ENCODE measurements at places on chromosomes 5 and 9.

GRCh38 chr5:141691286-141691866, 9.3 kb upstream of the ARAP3 start:
- no peak for DNase-seq

DNA sequence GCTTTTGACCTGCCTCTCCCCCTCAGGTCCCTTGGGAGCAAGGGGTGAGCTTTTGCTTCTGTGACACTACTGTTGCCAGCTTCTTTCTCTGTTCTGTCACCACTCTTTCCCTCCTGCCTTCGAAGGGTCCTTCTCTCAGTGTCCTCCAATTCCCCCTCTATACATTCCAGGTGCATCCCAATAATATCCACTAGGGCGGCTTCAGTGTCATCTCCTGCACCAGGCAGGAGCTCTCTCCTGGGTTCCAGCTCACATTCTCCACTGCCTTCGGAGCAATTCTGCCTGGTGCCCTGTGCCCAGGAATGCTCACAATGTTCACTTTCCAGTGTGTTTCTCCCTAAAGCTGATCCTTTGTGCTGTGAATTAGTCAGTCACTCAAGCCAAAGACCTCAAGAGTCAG, 83.9 kb upstream of the CXCL14 start:
- DNase-seq = no peak

DNA sequence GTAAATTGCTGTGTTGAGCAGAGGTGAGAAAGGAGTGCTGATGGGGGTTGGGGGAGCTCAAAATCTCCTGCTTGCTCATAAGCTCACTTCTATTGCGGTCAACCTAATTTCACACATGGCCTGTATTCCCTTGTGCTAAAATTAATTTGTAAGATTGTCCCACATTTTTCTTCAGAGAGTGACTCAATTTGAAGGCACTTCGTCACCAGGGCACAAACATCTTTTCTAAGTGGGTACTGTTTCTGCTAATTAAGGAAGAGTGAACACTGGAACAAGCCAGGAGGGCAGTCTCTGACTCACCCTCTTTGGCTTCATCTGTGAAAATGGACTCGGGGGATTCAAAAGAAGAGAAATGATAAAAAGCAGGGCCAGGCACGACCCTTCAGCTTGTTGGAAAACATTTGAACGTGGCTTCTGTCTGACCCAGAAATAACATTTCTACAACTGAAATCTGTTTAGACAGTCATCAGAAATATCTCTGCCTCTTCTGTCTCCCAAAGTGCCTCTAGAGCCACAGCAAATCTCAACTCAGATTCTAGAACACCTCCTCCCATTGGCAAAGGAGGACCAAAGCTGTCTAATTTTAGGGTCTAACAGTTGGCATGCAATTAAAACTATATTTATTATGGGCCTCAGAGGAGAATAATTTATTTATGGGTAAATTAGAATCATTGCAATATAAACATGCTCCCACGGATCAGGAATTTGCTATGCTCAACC, 49.8 kb downstream of the FEM1C start:
- no peak for DNase-seq

DNA sequence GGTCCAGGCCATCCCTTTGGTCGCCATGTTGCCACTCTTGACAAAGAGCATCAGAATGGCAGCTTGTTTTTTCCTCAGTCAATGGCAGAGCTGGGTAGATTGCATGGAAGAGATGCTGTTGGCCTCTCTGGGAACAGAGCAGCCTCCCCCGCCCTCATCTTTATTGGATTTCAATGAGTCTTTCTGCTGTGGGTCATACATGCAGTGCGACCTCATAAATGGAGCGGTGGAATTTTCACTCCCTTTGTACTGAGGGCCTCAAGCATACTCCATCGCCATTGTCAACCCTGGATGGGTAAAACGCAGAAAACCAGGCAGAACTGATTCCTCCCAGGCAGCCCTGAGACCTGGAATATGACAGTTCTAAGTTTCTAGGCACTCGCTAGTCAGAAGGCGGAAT, 71.8 kb downstream of the ZNF618 start:
- DNase-seq = no peak

DNA sequence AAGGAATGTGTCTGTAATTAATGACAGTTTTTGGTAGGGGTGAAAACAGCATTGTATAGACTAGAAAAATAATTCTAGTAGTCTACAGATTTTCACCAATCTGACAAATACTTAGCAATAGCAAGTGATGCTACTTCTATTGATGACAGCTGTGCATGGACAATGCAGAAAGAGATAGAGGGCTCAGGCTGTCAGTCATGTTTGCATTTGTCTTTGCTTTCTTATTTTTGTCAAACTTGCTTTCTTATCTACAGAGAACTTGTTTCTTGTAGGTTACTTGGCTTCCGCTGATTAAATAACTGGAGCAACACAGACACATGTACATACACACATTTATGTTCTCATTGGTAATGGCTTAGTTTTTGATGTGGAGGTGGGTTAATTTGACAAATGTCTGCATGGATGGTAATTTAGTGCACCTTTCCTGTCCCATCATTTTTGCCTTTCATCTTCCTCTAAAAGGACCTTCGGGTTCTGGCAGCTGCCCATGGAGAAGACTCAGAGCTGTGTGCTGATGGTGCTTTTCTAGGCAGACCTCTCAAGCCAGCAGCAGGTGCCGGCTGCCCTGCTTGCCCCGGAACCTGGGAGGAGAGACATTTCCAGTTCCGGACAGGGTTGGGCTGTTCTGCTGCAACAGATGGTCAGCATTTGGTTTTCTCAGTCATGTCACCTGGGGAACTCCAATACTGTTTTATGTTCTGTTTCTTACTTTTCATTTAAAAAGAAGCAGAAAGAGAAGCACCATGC, 28.8 kb downstream of the CAMK4 start:
- DNase-seq = no peak

GRCh38 chr5:16081376-16081955, 98.1 kb downstream of the MARCHF11 start:
- DNase-seq = no peak

GRCh38 chr9:137084526-137084925, 2.3 kb upstream of the MAN1B1 start:
- DNase-seq = no peak

- DNase-seq = no peak
Measured at GRCh38 chr5:142817949-142818431, 47.8 kb downstream of the ARHGAP26 start.

- DNase-seq = no peak
Measured at GRCh38 chr5:149358294-149358651, 427 bp downstream of the PCYOX1L start.

DNA sequence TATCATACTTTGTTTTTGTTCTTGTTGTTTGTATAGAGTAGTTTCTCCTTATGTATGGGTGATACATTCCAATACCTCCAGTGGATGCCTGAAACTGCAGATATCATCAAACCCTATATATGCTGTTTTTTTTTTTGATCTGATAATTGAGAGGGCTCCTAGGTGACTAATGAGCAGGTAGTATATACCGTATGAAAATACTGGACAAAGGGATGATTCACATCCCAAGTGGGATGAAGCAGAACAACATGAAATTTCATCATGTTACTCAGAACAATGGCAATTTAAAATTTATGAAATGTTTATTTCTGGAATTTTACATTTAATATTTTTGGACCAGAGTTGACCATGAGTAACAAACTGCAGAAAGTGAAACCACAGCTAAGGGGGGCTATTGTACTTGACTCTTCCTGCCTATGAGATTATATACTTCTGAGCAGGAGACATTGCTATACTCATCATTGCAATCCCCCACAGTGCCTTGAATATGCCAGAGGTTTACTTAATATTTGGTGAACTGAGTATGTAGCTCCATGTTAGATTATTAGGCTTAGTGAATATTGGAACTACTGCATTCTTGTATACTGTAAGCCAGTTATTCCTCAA, 258.7 kb upstream of the FBXL7 start:
- no peak for DNase-seq

GRCh38 chr9:13677801-13678200, 398.3 kb upstream of the MPDZ start:
- no peak for DNase-seq

DNA sequence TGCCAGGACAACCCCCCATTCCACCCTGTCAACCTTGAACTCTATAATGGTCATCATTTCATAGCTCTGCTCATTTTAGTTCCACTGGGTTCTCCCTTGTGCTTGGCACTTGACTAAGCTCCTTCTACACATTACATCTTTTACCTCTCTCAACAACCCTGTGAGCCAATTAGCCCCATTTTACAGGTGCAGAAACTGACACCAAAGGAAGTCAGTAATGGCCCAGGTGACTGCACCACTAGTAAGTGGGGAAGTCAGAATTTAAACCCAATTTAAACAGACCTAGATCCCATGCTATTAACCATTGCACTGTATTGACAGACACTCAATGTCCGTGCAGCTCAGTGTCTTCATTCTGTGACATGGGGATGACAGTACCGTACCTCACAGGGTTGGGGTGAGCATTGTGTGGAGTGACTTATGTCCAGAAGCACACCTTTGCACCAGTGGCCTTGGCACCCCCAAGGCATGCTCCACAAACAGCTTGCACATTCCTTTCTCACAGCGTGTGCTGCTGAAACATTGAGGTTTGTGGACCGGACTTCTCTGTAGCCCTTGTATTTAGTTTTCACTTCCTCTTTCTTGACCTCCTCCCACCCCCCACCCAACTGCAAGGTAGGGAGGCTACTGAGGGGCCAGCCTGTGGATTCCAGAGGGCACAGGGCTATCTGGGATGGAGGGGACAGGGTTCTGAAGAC, 23.1 kb downstream of the IRF1 start:
- DNase-seq = no peak

DNA sequence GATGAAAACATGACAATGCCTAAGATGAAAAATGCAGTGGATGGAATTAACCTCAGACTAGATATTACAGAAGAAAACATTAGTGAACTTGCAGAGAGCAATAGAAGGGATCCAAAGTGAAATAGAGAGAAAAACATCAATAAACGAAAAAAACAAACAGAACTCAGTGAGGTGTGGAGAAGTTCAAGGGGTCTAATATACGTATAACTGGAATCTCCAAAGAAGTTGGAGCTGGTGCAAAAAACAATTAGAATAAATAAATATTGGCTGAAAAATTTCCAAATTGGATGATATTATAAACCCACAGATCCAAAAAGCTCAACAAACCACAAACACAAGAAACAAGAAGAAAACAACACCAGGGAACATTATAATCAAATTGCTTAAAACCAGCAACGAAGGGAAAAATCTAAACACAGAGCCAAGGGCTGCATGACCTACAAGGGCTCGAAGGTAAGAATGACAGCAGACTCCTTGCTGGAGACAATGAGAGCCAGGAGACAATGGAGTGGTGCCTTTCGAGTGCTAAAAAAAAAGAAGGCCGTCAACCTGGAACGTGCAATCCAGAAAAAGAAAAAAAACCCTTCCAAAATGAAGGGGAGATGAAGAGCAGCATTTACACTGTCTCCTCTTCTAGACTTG, 11.8 kb downstream of the FAM163B start:
- DNase-seq = no peak

- no peak for DNase-seq
Measured at GRCh38 chr9:27279611-27280010, 17.3 kb downstream of the EQTN start.

GRCh38 chr9:92978345-92978875, 31.1 kb downstream of the FGD3 start:
- DNase-seq = no peak

DNA sequence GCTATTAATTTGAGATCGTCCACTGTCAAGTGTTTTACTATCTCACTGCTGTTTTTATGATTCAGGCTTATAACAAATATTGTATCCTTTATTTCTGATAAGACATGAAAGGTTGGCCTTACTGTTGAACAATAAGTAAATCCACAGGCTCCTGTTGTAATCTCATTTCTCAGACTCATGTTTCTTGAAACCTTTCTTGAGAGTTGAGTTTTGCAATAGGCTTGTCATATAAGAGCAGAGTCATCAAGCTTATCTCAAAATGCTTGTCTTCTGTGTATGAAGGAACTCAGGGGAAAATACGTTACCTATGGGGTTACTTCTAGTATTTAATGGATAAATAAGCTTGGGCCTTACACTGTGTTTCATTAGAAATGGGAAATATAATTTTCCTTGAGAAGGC, 9.2 kb upstream of the TLX3 start:
- no peak for DNase-seq

GRCh38 chr9:135501261-135502167, 1.0 kb downstream of the MRPS2 start:
- no peak for DNase-seq

- no peak for DNase-seq
Measured at GRCh38 chr5:128228008-128228407, 144.4 kb downstream of the SLC12A2 start.

GRCh38 chr5:122779451-122779850, 4.6 kb downstream of the SNX2 start:
- DNase-seq = no peak

GRCh38 chr9:95017062-95017461, 290.6 kb downstream of the AOPEP start:
- DNase-seq = no peak

DNA sequence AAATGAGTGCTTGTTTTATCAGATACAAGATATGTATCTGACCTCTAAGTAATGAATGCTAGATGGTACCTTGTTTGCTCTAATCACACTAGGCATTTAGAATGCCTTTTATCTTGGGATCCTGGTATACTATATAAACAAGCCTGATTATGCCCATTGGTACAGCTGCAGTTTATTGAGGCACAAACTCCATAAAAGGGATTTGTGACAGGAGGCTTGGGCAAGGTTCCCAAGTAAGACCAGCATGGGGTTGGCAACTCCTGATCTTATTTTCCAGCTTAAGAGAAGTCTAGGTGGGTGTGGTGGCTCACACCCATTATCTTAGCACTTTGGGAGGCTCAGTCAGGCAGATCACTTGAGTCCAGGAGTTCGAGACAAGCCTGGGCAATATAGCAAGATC, 93.9 kb upstream of the DMRT1 start:
- no peak for DNase-seq

DNA sequence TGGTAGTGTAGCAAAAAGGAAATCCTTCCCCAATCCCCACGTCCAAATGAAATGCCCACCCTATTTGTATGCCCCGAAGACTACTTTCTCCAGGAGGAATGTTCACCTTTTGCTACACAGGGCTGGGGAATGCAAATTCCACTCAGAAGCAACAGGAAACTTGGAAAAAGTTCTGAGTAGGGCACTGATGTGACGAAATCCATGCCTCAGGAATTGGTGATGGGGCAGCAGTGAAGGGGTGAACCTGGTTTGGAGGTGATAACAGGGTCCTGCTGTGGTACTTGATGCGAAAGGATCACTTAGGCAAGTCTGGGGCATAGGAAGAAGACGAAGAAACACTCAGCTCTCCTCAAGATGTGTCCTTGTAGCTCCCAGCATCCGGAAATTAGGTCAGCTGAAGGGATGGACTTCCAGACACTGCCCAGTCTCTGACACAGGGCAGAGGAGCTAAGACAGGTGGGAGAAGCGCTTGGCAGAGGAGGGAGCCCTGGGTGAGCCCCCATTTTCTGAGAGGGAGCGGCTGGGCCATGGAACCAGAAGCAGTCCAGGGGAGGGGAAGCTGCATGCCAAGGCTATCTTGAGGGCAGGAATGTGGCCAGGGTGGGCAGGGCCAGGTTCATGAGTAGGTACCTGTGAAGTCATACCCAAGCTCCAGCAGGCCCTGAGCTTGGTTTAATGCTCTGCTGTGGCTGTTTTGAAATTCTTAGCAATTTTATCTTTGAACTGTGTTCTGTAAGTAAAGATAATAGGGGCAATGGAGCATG, 22.2 kb upstream of the MVB12B start:
- DNase-seq = no peak

GRCh38 chr5:150593593-150593992, 46.9 kb upstream of the SYNPO start:
- no peak for DNase-seq

- no peak for DNase-seq
Measured at GRCh38 chr5:2797160-2797559, 45.7 kb upstream of the IRX2 start.

Data from stimulated activated CD8-positive, alpha-beta memory T cell treated with anti-CD3 and anti-CD28 coated beads, Interleukin-4, amount 100 ng/mL, for 1 hour (primary cell).